ENCODE measurements at places on chromosomes 3 and 15.

DNA sequence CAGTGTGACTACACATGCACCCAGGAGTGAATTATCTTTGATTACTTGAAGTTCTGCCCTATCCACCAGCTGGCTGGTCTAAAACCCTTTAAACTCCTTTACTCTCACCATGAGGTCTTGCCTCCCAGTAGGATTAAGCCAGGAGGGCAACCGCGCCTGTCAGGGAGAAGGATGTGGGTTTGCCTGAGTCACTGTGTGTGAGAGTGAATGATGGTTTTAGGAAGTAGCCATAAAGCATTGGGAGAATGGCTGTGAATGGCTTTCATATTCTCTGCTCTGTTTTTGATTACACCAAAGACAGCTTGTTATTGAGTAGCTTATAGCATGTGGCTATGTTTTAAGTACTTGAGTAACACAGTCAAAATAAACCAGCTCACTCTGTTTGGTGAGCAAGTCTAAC lies 637.7 kb upstream of the TBL1XR1 start:
- no peak for DNase-seq

GRCh38 chr15:93709708-93710107 lies 521.7 kb upstream of the MCTP2 start:
- no peak for DNase-seq

DNA sequence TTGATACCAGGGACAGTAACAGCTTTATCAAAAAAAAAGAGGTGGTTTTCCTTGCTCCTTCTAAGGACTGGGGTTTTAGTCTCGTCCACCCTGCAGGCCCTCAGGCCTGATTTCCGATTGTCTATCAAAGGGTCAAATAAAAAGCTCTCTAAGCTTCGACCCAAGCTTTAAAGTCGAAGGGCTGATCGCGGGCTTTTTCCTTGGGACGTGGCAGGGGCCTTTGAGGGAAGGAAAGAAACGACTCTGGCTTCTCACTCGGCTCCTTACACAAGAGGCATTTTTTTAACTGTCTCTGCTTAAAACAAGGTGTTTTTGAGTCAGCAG lies 354 bp upstream of the KLHL24 start:
- no peak for DNase-seq

DNA sequence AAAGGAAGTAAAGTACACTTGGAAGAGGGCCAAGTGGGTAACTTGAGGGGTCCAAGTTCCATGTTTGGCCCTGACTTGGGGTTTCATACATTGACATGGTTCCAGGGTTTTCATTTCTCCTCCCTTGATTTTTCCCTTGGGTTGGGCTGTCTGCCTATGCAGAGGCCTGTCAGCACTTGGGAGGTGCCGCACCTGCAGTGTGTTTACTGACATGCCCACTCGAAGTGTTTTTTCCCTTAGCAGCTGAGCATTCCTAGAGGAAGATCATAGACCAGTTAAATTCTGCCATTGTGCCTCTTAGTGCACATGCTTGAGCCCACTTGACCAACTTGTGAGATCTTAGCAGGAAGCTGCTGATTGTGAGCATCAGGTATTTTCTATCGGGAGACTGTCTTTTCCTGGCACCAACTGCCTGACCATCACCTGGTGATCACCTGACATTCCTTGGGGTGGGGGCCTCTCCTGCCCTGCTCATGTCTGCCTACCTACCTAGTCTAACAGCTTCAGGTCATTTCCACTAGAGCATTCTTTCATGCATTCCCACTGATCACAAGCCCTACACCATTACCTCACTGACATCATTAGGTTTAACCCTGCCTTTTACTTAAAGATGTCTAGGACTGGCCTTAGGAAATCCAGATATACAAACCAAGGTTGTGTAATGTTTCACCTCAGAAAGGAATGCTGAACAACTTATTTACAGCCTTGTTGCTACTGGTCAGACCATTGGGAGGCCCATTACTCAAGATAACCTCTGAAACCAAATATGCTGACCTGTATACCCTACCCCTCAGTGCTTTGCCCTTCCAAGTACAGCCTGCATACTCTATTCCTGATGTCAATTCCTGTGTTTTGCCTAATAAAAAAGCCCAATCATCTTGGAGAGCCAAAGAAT lies 68.3 kb downstream of the CD47 start:
- no peak for DNase-seq

- no peak for DNase-seq
Observed at GRCh38 chr3:44899683-44900367, 25.4 kb downstream of the TGM4 start.

DNA sequence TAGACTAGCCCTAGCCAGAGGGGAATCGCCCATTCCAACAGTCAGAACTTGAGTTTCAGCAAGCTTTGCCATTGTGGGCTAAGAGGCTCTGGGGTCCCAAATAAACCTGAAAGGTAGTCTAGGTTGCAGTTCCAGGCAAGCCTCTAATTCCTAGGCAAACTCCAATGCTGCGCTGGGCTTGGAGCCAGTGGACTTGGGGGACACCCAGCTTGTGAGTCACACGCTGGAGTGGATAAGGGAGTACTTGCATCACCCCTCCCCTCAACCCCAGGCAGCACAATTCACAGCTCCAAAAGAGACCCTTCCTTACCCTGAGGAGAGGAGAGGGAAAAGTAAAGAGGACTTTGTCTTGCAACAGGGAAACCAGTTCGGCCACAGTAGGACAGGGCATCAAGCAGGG lies 105.2 kb upstream of the DPPA4 start:
- no peak for DNase-seq

GRCh38 chr3:12267376-12268030 lies 21.4 kb upstream of the PPARG start:
- no peak for DNase-seq

GRCh38 chr3:140188285-140188684 lies 253.3 kb downstream of the CLSTN2 start:
- DNase-seq = no peak

DNA sequence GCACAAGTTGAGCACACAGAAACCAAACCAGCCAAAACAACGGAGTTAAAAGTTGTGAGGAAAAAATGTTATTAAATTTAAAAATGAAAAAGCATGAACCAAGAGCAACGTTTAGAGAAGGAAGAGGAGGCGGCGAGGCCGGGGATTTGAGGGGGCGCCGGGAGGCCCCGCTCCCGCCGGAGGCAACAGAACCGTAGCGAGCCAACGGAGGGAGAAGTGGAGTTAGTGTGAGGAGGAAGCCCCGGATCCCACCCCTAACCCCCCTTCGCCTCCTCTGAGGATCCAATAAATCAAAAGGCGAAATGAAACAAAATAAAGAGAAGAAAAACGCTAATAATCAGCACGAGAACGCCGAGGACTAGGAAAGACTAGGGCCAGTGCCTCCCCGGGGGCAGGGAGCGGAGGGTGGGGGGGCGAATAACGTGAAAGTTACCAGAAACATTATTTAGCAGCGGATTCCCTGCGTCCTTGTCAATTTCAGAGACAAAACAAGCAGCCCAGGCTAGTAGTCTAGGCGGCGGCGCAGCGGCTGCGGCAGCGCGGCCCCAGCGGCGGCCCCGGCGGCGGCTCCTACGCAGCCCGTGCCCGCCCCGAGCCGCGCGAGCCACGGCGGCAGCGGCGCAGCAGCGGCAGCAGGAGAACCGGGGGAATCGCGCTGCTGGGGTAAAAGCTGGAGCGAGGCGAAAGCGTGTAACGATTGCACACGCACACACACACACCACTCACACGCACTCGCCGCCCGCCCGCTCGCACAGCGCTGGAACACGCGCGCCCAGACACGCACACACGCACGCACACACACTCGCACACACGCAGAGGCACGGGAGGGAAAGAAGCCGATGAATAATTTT lies 1.7 kb downstream of the MEIS2 start:
- DNase-seq = no peak

- DNase-seq = no peak
Observed at GRCh38 chr3:52288674-52289073, 1.0 kb downstream of the GLYCTK start.

- no peak for DNase-seq
Observed at GRCh38 chr15:67307156-67307555, 52.6 kb downstream of the IQCH start.

- no peak for DNase-seq
Observed at GRCh38 chr3:64188810-64189560, 36.3 kb downstream of the PRICKLE2 start.

DNA sequence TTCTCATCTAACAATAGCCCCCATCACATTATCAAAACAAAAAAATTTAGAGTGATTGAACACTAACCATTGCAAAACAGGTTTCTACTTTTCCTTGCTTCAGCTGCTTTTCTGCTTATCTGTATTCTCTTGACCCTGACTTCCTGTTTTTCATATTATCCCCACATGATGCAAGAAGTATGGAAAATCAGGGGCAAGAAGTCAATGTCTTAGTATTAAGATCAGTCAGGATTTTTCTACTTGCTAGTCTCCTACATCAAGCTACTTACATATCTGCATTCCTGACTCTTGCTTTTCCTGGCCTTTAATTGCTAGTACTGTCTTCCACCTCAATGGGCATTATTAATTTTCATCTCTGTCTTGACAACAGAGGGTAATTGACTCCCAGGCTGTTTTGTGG lies 300.2 kb downstream of the OTOL1 start:
- no peak for DNase-seq

GRCh38 chr3:65318231-65318630 lies 630.4 kb upstream of the ADAMTS9 start:
- DNase-seq = no peak

DNA sequence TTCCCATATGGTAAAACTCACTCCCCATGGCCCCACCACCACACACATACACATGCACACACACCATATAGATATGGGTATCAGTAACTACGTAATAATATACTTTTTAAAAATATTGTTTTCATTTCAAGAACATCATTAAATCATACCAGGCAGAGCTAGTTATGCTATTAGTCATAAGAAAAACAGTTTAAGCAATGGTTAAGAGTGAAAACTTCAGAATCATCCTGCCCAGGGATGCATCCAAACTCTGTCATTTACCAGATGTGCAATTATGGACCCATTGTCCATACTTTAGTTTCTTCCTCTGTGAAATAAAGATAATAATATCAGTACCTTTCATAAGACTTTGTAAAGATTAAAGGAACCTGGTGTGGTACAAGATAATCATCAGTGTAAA lies 608.3 kb downstream of the RBMS3 start:
- DNase-seq = no peak

GRCh38 chr3:182244222-182244971 lies 532.7 kb downstream of the SOX2 start:
- no peak for DNase-seq

Measured in stimulated activated CD8-positive, alpha-beta memory T cell treated with anti-CD3 and anti-CD28 coated beads, Interleukin-7, amount 100 ng/mL, for 4 hours (primary cell).